NCI-H345 (cell line): ENCODE measurements at places on chromosomes 16 and 17.
A peak's percentile ranks its signal among the peaks of the same experiment; 100 is the strongest.

GRCh38 chr16:31187808-31188189 lies 7.9 kb downstream of the FUS start:
- no peak for DNase-seq

DNA sequence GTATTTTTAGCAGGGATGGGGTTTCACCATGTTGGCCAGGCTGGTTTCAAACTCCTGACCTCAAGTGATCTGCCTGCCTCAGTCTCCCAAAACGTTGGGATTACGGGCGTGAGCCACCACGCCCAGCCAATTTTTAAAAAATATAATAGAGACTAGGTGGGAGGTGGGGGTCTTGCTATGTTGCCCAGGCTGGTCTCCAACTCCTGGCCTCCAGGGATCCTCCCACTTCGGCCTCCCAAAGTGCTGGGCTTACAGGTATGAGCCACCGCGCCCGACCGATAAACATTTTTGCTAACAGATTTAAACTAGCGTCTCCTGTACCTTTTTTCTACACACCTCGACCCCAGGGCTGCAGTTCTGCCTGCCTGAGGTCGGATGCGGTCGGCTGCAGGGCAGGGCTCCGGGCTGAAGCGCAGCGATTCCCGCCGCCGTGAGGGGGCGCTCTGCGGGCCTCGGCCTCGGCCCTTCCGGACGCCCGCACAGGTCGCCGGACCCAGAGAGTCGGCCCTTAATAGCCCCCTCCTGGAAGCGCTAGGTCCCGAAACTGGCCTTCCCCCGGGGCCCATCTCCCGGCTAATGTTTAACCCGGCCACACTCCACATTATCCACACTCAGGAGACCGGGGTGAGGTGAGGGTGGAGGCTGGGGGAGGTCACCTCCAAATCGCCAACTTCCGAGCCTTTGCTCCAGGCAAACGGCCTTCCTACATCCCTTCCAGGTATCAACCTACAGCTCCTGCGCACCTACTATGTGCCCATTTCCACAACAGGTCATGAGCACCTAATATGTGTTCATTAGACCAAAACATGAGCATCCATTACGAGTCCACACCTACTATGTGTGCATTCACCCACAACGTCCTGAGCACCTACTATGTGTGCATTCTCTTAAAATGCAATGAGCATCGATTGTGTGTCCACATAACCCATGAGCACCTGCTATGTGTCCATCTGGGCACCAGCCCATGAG lies 2.0 kb upstream of the GLIS2 start:
- no peak for DNase-seq

DNA sequence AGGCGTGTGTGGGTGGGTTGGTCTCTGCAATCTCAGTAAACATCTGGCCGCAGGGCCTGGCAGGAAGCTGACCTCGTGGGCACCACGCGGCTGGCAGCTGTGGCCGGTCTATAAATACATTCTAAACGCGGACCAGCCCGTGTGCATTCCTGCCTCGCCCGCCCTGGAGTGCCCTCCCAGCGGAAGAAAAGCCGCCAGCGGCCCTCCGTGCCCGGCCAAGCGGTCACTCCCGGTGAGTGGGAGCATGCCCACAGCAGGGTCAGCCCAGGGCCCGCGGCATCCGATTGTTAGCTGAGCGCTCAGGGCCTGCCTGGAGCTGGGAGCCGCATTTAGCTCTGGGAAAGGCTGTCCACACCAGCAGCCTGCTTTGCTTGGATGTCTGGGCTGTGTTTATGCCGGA lies 10.3 kb downstream of the ZNF469 start:
- no peak for DNase-seq

- DNase-seq = no peak
Measured at GRCh38 chr16:75002474-75002873, 3.6 kb downstream of the ZNRF1 start.

- no peak for DNase-seq
Measured at GRCh38 chr17:8474826-8475225, 39.1 kb downstream of the NDEL1 start.

- no peak for DNase-seq
Measured at GRCh38 chr17:19731626-19732025, 15.2 kb upstream of the SLC47A2 start.

DNA sequence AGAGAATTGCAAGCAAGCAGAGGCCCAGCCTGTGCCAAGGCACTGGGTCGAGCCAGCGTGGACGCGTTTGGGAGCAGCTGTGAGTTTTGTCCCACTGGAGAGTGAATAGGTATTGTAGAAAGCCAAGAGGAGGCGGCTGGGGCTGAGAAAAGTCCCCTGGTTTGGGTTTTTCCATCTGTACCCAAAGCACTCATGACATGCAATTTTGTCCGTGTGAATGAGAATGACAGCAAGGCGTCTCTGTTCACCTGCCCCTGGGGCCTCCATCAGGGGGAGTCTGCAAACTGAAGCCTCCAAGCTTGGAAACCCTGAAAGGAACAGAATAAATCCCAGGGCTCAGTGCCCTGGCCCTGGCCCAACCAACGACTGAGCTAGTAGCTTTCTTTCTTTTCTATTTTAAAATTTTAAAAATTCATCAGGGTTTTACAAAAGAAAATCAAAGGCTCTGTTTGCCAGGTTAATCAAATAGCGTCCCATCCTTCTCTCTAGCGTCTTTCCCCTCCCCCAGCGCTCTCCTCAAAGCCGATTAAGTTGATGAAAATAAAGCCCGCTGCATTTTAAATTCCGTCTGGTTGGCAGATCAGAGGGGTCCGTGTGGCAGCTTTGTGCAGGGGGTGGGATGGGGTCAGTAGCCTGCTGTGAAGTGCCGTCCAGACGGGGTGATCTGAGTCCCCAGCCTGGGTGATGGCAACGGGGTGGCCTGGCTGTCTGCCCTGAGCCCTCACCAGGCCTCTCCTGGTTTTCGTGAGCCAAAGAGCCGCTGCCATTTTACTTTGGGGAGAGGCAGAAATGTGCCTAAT lies 171.0 kb downstream of the KATNIP start:
- DNase-seq = no peak

- DNase-seq = peak; percentile 81
Measured at GRCh38 chr17:8176197-8176940, at the start of gene TMEM107. TMEM107 (minus strand) TSS chr17:8176380; CDS start chr17:8176286, 94 bp downstream.

DNA sequence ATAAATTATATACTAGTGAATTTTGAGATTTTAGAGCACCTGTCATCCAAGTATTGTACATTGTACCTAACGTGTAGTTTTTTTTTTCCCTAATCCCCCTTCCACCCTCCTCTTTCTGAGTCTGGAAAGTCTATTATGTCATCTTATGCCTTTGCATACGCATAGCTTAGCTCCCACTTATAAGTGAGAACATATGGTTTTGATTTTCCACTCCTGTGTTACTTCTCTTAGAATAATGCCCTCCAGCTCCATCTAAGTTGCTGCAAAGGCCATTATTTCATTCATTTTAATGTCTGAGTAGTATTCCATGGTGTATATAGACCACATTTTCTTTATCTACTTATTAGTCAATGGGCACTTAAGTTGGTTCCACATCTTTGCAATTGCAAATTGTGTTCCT lies 177.0 kb upstream of the C16orf82 start:
- DNase-seq = no peak

DNA sequence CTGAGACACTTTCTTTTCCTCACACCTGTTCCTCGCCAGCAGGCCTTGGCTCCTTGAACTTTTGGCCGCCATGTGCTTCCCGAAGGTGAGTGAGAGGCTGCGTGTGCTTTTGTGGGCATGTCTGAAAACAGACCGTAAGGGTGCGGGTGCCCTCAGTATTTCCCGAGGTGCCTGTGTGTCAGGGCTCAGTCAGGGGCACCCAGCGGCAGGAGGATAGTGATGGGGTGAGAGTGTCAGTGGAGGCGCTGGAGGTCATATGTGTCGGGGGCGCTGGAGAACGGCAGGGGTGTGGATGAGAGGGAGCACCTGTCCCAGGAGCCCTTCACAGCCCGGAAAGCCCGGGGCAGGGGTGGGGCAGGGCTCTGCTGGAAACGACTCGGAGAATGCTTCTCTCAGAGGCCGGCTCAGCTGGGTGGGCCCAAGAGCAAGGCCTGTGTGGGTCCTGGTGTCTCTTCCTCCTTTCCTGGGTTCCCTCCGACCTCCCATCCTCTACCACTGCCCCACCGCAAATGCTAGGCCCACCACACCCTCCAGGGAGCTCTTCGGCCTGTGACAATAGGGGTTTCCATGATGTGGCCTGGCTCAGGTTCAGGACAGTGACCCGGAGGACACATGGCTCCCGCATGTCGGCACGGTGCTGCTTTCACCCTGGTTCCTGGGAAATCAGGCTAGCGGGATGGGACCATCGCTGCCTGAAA lies 451 bp downstream of the IL32 start:
- no peak for DNase-seq

DNA sequence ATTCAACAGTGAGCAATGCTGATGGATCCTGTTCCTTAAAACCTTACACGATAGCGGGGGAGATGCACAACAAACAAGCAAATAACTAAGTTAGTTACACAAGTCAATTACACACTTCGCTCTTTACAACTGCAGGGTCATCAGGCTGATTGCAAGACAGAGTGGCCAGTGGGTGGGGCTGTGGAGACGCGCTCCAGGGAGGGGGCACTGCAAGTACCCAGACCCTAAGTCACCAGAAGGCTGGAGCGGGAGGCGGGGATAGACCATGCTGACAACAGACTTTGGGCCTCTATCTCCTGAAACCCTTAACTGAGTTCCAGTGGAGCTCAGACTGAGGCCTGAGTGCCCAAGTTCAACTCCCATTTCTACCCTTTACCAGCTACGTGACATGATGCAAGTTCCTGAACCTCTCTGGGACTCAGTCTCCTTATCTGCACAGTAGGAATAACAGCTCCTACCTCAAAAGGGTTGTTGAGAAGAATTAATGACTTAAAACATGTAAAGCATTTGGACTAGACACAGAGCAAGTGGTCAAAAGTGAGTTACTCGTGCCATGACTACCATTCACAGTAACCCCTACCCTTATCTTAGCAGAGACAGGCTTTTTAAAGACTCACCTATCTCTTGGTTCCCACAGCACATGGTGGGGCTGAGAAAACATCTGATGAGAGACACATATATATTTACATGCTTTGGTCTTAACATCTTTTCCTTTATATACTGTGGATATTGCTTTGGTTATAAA lies 10.4 kb downstream of the CPPED1 start:
- DNase-seq = no peak

GRCh38 chr17:17511293-17511741 lies 15.1 kb upstream of the RASD1 start:
- DNase-seq = no peak

- DNase-seq = no peak
Measured at GRCh38 chr17:80017226-80018010, 18.3 kb downstream of the TBC1D16 start.

- DNase-seq = no peak
Measured at GRCh38 chr17:61875285-61875684, 12.0 kb upstream of the BRIP1 start.

GRCh38 chr17:60383379-60383778 lies 8.6 kb downstream of the USP32 start:
- DNase-seq = peak; percentile 65

DNA sequence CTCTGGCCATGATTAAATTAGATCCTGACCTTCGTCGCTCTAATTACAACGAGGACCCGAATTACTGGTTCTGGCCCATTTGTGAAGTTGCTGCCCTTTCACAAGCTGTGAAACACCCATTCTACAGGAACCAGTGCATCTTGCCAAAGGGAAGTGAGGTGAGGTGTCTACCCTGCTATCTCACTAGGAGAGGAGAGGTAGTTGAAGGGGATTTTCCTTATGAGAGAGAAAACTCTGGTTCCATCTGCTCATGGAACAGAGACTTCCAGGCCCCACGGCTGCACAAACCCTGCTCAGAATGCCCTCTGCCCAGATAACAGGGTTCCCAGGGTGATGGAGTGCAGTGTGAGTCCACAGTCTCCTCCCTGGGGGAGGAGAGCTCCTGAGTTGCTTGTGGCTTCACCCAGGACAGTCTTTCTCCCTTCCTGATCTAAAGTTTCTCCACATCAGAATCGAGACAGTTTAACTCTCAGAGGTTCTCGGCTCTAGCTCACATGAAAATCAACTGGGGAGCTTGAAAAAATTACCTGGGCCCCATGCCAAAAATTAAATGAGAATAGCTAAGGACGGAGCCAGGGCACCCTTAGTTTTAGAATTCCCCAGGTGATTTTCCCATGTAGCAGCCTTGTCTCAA lies 7.8 kb upstream of the SSTR2 start:
- DNase-seq = no peak

GRCh38 chr16:29315916-29316517 lies 90.5 kb downstream of the NPIPB11 start:
- DNase-seq = peak; percentile 89

GRCh38 chr17:7716901-7717755 lies at the start of gene DNAH2:
DNAH2 (plus strand) TSS chr17:7717744; CDS start chr17:7719735, 1,991 bp downstream.
- DNase-seq = peak; percentile 86

- DNase-seq = no peak
Measured at GRCh38 chr17:65093930-65094329, 37.4 kb upstream of the GNA13 start.

DNA sequence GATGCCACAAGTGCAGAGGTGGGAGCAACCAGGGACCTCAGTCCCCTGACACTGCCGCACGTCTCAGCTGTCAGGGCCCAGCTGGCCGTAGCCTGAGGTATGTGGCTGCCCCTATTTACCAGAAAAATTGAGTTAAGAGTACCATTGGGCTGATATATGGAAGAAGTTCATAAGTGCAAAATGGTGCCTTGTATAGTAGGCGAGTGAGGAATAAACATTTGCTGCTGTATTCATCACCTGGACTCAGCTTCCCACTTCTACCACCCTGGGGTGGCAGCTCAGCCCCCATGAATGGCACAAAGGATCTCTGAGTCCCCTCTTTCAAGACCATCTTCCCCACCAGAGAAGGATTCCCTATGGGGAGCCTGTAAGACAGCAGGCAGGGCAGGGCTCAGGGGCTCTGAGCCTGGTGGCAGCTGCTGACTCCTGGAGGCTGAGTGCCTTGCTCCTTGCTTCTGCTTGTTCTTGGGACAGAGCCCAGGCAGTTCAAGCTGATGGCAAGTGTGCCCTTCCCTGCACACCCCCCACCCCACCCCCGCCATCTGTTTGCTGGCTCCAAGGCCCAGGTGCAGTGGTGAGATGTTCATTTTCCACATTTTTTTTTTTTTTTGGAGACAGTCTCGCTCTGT lies 29.0 kb downstream of the TRPV2 start:
- no peak for DNase-seq

- DNase-seq = no peak
Measured at GRCh38 chr17:48595278-48595999, 1.9 kb upstream of the HOXB5 start.

- DNase-seq = peak; percentile 97
Measured at GRCh38 chr17:73641826-73642600, 2.2 kb downstream of the SDK2 start.

- DNase-seq = no peak
Measured at GRCh38 chr17:27595208-27595607, 35.8 kb upstream of the LGALS9 start.

GRCh38 chr16:64352246-64352645 lies 769.6 kb downstream of the CDH11 start:
- DNase-seq = no peak

DNA sequence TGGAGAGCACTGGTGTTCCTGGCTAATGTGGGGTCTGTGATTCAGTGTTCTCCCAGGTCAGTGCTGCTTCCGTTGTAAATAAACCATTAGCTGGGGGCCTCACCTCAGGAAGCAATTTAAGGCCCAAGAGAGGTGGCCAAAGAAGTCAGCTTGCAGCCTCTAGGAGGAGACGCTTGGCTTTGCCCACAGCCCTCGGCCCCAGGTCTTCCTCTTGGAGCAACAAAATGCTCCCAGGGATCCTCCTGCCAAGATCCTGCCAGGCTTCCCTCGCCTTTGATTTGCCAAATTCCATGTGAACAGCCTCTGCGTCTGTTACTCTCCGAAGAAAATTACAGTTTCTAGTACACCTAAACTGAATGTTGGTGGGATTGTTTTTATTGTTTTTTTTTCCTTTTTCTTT lies 62.4 kb upstream of the TBX2 start:
- no peak for DNase-seq

GRCh38 chr16:67199808-67200198 lies 872 bp downstream of the ELMO3 start:
- DNase-seq = peak; percentile 36

- peak; percentile 63 for DNase-seq
Measured at GRCh38 chr17:78133971-78134898, 3.7 kb downstream of the TMC8 start.
